ENCODE measurements at places on chromosomes 6 and 20.

DNA sequence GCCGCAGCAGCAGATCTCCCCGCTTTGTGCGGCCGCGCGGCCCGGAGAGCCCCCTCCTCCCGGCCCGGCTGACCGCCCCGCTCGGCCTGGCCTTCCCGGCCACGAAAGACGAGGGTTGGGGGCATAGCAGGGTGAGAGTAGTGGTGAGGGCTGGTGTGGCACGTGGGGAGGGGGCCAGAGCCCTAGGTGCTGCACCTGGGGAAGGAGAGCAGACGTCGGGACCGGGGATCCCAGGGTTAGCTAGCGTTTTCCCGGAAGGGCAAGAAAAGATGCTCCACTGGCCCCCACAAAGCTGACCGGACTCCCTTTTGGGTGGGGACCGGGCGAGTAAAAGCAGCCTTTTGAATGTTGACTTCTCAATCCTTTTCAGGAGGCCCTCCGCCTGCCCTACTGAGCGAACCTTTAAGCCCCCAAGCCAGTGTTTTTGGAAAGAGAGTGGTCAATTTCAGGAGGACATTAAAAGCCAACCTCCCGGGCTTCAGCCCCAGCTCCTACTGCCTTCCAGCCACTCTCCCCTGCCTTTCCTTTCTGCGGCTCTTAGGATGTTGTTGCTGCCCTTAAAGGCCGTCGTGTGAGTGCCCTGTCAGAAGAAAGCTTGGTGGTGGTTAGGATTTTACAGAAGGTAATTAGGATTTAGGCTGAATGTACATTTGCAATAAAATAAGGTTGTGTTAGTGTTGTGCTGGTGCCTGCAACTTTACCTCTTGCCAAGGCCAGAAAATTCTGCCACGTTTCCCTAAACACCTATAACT lies 648 bp upstream of the BACH2 start:
- DNase-seq, result no peak

- no peak for DNase-seq
Observed at GRCh38 chr6:19632786-19633185, 204.4 kb upstream of the ID4 start.

DNA sequence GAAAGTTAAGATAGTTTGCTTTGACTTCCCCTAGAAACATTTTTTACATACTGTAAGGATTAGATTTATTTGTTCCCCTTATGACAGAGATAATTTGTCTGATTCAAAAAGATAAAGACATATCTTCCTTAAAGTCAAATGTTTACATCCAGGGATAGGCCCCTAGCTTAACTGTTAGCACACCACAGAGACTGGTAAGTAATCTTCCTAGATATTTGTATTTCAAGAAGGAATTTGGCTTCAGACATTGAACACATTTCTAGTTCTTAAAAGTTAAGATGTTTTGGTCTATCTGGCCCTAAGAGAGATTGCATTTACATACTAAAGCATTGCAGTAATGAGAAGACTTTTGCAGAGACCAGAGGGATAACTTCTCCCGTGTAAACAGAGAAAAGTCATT lies 1201.1 kb upstream of the GJE1 start:
- no peak for DNase-seq

DNA sequence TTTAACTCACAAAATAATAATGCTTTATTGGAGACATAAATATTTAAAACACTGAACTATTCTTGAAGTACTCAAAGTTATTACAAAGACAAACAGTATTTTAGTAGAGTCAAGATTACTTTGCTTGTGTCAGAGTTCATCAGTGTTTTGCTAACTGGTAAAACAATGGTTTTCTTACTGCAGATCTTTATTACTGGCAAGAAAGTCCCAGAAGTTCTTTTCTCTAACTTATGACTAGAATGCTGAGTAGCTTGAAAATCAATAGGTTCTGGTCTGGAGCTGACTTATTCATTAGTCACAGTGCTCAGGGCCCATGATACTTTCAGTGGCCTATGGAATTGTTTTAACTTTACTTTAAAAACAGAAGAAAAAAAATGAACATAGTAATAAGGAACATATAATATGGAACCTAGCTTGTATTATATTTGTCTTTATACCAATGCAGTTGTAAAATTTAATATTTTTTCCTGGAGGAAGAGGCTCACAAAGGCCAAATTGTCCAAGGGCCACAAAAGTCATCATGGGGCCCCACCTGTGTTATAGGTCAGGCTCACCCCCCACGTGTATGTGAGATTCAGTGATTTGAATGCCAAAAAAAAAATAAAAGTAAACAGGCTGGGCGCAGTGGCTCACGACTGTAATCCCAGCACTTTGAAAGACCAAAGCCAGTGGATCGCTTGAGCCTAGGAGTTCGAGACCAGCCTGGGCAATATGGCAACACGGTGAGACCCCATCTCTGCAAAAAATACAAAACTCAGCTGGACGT lies 53.3 kb downstream of the PLEKHG1 start:
- no peak for DNase-seq

GRCh38 chr6:149842331-149842730 lies 21.8 kb downstream of the LRP11 start:
- DNase-seq, result no peak

DNA sequence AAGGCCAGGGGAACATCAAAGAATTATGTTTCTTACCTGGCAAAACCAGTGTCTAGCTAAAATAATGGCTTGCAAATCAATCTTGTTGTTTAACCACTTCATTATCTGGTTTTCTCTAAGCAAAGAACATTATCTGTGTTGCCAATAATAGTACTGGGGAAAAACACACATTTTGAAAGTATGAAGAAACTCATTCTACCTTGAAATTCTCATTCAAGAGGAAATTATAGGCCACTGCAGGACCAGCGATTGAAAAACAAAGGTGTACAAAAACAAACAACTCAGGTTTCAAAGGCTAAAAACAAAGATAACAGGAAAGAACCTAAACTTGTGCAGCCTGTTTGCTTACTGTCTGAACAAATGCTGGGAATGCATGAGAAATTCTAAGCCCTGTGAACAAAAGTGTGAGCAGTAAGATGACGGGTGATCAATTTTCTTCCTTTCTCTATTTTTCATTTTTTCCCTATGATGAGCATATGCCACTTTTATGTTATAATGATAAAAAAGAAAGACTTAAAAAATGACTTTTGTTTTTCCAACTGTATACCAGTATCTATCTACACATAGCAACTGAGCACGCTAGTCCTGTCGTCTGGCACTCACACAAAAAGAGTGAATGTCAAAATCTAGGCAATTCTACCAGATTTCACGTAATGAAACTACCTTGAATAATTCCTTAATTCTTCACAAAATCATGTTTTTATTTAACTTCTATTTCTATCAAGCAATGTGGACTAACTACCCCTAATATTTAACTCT lies 117.9 kb downstream of the SGK1 start:
- no peak for DNase-seq

- peak; percentile 59 for DNase-seq
Observed at GRCh38 chr6:9537381-9537780, 877.5 kb downstream of the TFAP2A start.

- DNase-seq, result peak; percentile 88
Observed at GRCh38 chr6:152096863-152097496, 289.5 kb downstream of the ESR1 start.

DNA sequence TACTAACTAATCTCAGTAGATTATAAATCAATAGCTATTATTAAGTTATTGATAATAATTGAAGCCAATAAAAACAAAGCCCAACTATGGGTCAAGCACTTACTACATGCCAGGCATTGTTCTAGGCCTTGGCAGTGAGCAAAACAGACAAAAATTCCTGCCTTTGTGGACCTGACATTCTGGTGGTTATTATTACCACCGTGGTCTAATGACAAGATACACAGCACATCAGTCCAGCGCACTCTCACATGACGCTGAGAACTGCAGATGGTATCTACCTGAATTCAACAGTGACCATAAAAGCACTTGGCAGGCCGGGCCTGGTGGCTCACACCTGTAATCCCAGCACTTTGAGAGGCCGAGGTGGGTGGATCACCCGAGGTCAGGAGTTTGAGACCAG lies 121.4 kb downstream of the ZMYND8 start:
- DNase-seq, result no peak

GRCh38 chr20:51470499-51470820 lies 72.1 kb downstream of the NFATC2 start:
- DNase-seq, result no peak

DNA sequence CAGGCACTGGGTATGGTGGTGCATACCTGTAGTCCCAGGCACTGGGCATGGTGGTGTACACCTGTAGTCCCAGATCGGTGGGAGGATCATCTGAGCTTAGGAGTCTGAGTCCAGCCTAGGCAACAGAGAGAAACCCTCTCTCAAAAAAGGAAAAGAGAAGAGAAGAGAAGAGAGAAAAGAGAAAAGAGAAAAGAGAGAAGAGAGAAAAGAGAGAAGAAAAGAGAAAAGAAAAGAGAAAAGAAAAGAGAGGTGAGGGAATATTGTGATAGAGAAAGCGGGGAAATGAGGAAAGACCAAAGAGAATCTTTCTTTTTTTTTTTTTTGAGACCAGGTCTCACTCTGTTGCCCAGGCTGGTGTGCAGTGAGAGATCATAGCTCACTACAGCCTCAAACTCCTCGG lies 108.7 kb downstream of the ARHGAP18 start:
- no peak for DNase-seq

GRCh38 chr6:162229093-162229492 lies 498.5 kb downstream of the PRKN start:
- DNase-seq, result no peak

- no peak for DNase-seq
Observed at GRCh38 chr20:52804497-52805295, 167.5 kb upstream of the TSHZ2 start.

GRCh38 chr20:59044295-59044694 lies 1.7 kb upstream of the PRELID3B start:
- no peak for DNase-seq

DNA sequence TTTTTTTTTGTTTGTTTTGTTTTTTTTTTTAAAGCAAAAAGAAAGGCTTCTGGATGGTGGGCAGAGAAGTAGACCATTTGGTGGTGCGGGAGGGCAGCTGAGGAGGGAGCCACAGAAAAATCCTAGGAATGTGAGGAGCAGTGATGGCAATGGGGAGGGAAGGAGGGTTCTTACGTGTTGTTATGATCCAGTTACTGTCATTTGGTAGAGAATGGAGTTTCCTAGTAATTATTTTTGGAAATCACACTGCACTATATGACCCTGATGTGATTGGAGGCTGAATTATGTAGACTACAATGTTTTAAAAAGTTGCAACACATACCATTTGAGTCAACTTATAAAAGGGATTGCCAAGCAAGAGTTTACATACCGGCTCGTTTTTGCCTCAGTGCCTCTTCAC lies 22.1 kb downstream of the ADGRF5 start:
- DNase-seq, result no peak

DNA sequence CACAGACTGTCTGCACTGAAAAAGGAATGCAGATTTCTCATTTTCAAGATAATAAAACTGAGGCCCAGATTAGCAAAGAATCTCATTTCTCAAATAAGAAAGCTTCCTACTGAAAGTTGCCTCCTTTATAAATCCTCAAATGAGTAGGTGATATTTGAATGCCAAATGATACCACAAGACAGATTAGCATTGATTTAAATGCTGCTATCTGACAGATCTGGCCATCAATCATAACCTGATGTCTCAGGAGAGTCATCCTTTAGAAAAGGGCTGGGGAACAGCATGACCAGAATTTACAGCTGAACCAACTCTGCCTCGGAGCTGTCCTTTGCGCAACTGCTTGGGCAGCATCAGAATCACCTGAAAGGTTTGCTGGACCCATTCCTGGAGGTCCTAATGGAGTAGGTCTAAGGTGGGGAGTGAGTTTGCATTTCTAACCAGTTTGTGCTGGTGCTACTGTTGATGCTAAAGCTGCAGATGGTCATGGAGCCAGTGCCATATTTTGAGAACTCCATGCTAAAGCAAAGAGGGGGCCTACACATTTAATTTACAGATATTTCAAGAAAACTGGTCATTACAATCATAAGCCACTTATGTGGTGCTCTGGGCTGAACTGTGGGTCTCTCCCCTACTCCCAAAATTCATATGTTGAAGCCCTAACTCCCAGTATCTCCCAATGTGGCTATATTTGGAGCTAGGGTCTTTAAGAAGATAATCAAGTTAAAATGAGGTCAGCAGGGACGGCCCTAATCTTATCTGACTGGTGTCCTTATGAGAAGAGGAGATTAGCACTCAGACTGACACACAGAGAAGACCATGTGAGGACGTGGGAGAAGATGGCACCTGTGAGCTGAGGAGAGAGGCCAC lies 295.5 kb upstream of the JARID2 start:
- no peak for DNase-seq

DNA sequence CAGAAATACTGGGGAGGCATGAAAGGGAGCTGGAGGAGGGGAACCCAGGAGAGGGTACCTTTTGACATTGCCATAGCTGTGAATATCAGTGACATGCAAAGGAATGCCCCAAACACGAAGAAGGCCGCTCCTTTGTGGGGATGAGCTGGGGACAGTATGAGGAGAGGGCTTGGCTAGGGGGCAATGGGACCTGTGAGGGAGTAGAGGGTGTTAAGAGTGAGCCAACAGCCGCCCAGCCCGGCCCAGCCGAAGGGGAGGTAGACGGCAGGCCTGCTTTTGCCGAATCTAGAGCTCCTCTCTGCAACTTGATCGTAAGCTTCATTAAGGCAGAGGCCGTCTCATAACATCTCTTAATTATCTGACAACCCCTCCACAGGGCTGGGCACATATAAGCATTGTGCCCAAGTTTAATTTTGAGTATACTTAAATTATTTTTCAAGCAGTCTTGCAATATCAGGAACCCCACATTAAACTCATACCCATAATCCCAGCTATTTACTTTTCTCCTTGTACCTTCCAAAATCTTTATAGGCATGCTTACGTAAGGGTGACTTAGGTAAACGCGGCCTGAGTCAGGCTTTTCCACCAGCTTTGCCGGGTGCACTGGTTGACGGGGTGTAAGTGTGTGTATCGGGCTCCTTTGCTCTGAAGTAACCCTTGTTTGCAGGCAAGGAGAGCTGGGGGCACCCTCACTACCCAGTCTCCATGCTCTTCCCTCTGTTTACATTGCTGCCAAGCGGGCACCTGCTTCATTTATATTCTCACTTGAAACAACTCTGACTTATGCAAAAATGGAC lies 24.9 kb upstream of the VEGFA start:
- no peak for DNase-seq

- no peak for DNase-seq
Observed at GRCh38 chr20:56420940-56421688, 9.1 kb downstream of the CASS4 start.

GRCh38 chr20:6882561-6883291 lies 115.2 kb downstream of the BMP2 start:
- peak; percentile 82 for DNase-seq
